ENCODE measurements at places on chromosomes 7 and 10.

DNA sequence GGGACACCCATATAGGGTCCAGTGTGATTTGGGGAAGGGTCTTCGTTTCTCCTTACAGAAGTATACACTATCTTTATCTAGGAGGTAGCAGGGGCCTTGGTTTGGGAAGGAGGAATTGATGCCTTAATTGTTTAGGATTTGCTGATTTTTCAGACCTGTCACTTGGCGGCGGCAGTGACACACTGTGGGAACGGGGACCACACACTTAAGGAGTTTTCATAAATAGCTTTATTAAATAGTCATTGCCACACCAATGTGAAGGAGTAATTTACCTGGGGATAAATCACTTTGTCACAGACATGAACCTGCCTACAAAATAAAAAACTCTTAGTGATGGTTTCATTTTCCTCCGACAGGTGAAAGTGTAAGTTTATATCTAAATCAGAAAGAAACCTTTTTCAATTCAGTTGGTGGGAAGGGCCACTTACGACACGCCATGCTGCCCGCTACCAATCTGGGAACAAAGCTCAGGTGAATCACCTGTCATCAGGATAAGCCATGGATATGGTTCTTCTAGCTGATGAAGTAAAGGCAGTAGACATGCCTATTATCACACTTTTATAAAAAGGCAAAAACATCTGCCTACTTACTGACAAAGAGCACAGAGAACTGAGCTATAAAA is 12.3 kb upstream of the ENO4 start:
- DNase-seq, result peak; percentile 59

DNA sequence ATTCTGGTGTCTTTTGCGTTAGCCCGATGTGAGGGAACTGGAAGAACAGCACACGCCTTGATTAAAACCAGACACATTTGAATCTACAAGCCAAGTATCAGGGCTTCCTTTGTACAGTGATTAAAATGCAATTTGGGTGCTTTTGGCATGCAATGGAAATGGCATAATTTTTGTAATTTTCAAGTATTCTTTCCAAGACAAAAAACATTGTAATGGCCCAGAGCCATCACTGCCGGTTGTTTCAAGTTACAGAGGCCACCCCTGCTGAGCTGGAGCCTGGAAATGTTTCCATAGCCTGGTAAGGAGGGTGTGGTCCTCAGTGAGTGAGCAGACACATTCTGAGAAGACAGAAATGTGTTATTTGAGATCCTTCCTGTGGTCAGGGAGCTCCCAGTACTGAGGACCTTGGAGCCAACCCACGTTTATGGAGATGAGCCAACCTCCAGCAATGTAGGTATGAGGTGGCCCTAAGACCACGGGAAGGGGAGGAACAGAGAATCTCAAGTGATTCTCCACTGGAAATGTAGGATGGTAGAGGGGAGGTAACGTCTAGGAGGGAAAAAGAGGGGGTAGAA is 20.9 kb downstream of the TEX36 start:
- peak; percentile 2 for DNase-seq

DNA sequence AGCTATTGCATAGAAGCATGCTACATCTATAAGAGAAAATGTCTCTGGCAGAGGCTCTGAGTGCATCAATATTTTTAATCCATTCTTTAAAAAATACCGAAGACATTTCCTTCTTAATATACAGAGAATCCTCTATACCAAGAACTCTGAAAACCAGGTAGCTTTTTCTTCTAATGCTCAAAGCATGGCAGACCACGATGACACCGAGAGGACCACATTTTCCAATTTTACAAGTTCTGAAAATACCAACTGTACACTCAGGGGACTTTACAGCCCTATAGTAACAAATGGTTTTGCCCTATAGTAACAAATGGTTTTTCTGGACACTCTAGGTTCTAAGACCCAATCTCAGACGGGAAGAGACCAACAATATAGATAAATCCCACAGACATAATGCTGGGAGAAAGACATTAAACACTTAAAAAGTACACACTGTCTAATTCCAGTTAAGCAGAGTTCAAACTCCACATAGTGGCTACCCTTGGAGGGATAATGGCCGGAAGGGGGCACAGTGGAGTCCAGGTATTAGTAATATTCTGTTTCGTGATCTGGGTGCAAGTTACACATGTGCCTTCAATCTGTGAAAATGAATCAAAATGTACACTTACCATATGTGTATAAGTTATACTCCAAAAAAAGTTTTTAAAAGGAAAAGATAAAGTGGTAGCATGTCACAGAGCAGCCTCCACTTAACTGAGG is 26.2 kb downstream of the CCDC6 start:
- no peak for DNase-seq

- DNase-seq, result peak; percentile 21
Observed at GRCh38 chr10:14382022-14382421, 51.3 kb upstream of the FRMD4A start.

DNA sequence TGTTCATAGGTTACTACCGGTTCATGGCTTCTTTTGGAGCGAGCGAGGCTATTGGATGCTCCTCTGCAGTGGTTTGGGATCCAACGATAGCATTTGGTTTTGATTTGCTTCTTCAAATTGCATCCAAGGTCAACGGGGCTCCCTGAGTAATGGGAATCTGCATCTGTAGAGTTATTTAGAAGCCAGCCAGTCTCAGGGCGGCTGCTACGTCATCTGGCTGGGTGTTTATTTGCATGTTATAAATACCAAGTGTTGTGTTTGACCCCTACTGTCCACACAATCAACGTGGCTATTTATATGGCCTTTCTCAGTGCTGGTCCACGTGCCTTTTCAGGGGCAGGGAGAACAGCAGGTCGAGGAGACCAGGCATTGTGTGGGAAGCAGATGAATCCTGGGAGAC is 137.7 kb downstream of the PRPF18 start:
- DNase-seq, result no peak

- DNase-seq, result no peak
Observed at GRCh38 chr10:126570621-126571602, 99.6 kb downstream of the C10orf90 start.

GRCh38 chr10:72062382-72062781 is 26.0 kb downstream of the SPOCK2 start:
- DNase-seq, result no peak

DNA sequence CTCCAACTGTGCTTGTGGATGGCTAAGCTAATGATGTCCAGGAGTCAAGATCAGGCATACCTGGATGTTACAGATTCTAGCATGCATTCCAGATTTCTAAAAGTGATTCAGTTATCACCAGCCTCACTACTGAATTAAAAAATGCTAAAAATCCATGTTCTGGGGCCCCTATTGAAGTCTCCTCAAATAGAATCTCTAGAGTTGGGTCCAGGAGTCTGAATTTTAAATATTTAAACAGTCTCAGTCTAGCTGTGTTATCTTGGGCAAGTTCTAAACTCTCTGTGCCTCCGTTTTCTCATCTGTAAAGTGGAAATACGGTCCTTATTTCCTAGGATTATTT is 5.0 kb downstream of the ARID5B start:
- DNase-seq, result no peak

- no peak for DNase-seq
Observed at GRCh38 chr10:53619671-53620070, 847.1 kb upstream of the MBL2 start.

DNA sequence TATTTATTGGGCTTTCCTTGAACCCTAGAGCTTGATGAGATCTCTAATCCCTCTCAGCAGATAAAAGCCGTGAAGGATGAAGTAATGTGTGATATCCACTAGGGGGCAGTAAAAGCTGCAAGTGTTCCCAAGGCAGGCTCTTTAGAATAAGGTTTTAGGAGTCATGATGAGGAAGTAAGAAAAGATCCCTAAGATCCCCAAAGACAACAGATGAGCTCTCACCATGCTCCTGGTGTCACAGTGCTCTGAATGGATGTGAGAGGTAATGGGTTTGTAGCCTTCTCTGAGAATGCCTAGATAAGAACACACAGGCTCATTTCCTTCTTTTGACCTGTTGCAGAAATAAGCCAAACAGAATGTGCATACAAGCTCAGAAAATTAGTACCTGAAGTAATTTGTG is 70.4 kb upstream of the ITPRID1 start:
- DNase-seq, result peak; percentile 53

DNA sequence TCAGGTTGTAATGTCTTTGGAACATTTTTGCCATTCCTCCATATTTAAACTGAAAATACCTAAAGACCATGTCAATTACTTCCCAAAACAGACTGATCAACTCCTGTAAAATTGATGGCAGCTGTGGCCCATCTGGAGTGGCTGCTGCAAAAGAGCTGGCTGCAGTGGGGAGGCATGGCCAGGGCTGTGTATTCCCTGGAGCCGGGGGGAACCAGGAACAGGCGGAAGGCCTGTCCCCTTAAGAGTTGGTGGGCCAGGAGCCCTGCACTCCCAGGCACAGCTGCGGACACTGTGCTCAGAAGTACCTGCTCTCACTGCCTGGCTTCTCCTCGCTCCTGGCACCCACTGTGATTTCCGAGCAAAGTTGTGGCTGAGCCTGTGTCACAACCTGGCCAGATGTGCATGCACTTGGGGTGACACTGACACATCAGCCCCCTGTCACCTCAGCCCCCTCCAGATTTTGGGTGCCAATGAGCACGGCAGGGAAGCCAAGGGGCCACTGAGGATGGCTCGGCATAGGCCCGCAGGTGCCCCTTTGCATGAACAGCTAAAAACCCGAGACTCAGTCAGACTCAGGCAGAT is 116.1 kb downstream of the DGKB start:
- DNase-seq, result no peak

DNA sequence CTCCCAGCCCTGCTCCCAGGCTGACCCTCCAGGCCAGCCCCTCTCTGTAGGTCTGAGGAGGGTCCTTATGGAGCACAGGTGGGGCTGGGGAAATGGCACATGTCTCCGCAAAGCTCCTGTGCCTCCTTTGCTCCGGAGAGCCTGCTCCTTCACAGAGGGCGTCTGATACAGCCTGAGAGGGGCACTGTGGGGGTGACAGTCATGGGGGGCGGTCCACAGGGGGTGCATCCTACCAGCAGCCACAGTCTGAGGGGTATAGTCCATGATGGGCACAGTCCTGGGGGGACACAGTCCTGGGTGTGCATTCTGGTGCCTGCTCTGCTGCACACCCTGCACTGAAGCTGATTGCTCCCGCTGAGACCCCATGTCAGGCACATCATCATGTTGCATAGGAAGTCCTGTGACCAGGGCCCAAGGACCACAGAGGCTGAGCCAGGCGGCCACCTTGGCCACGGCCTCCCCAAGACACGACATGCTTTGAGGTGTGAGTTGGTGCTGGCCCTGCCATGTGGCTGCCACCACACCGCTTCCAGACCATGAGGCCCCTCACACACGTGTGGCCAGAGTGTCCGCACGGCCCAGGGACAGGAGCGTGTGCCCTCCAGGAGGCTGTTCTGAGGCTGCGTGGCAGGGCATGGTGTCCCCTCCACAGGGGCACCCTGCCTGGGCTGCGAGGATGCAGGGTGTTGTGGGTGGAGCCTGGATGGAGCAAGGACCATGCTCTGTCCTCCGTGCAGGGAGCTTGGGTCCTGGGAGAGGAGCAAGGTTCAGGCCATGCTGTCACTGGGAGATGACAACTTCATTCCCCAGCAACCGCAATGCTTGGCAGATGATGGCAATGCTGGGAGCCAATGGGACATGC is 59.2 kb downstream of the PWWP2B start:
- no peak for DNase-seq

- DNase-seq, result peak; percentile 80
Observed at GRCh38 chr10:4316161-4316810, 509.7 kb upstream of the AKR1E2 start.
